Effector memory CD8-positive, alpha-beta T cell (primary cell): ENCODE measurements at places on chromosomes 5 and 9.

DNA sequence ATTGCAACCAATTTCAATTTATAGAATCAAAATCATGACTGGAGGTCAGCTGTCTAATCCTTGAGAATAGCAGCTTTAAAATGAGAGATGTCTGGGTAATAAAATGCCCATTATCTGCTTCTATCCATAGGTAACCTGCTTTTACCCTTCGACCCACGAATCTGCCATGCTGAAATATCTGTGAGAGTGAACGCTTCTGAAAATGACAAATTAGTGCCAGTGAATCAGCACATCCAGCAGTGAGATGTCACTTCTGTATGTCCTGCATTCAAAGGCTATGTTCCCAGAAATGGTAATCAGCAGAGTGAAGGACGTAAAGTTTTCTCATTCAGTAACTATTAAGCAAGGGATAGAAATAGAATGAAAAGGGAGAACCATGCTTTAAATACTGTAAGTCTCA is 532.4 kb upstream of the ITGA1 start:
- DNase-seq: no peak

DNA sequence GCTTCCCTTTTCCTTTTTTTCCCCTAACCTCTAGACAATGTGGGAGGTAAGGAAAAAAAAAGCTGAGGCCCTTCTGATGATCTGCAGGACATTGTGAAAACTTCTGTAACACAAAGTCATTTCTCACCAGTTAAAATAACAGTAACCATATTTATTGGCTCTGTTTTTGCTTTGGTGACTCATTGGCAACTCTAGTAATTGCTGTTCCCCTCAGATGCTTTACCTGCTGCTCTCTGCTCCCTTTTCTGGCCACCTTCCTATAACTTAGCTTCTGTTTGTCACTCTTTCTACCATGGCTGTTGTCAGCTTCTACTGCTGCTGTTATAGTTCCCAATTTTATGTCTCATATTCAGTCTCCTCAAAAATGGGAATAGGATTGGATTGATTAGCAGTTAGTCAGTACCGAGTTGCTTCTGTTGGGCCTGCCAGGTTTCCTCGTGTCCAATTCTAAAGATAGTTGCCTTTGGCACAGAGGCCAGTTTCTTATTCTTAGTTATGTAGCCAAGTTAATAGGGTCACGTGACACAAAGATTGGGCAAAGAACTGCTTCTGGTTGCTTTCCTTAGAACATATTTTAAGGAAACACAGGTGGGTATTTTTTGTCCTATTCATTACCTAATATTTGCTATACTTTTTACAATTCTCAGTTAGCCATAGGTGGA is 16.8 kb downstream of the SCAMP1 start:
- DNase-seq: no peak

DNA sequence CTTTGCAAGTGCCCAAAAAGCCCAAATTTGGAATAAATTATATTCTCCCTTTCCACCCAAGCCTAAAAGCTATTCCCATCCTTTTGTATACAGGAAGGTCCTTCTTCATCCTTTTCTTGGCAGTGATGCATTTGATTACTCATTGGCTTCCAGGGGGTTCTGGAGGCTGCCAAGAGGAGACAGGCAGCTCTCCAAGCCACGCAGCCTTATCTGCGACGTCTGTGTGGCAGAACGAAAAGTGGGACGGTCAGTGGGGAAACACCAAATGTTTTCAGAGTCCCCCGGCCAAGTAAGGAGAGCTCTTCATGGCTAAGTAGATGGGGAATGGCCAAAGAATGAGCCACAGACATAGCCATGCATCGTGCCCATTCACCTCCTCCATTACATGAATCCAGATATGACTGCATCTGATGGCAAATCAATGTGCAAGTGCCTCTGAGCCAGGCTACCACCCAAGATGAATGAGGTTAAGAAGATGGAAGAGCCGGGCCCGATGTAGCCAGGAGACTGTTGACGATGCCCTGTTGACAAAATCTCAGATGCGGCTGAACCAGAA is 12.1 kb downstream of the ADAM19 start:
- DNase-seq: no peak

GRCh38 chr5:43432486-43433375 is 20.5 kb upstream of the CCL28 start:
- DNase-seq: no peak

DNA sequence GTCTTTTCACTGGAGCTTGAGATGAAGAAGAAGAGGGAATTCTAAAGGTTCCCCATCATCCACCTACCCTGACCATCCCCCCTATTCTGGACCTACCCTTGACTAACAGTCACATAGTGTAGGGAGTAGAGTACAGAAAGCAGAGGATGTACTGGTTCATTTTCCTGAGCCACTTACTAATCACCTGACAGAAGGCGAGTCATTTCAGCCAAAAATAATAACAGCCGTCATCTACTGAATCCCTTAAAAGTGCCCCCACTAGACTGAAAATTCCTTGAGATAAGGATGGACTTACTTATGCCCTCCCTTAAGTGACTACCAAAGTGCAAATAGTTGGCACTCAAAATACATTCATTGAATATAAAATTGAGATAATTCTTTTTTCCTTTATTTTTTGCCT is 112.2 kb downstream of the FOXD1 start:
- DNase-seq: no peak

DNA sequence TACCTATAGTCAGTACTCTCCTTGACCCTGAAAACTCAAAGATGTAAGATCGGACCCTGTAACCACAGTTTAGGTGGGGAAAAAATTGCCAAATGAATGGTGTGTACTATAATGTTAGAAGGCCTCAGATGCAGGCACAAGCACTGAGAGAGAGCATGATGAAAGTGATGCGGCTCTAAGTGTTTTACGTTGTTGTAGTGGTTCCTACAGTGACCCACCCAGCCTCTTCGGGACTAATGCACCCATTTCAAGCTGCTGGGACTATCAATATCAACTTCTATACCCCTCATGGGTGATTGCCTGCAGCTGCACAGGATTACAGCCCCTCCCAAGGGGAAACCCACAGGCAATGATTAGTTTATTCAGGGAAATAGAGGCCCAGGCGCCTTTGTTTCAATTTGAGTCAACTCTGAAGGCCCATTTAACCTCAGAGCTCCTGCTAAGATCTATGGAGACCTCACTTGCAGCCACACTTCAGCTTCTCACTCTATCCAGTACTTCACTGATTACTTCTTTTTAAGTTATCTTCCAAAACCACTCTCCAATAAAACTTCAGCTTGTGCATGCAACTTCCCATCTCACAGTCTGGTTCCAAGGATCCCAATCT is 340.7 kb downstream of the NR2F1-AS1 start:
- DNase-seq: no peak

GRCh38 chr9:128494108-128494745 is 10.3 kb upstream of the GLE1 start:
- no peak for DNase-seq

- no peak for DNase-seq
These were observed 4.6 kb downstream of the SNX2 start for GRCh38 chr5:122779451-122779850.
